ENCODE measurements at places on chromosomes 5 and 9. TPM values are rescaled to one million over a fixed set of nuclear protein-coding genes. Genes with fewer than 3 reads are reported as not detected.

Gene GPR150
- not detected for total RNA-seq

Gene ABO
- total RNA-seq, result 2.0 TPM

Gene IARS1
- total RNA-seq, result 46.4 TPM

Gene PRRC1
- 33.9 TPM for total RNA-seq

Gene SHOC1
- total RNA-seq, result not detected

Gene IFNA2
- not detected for total RNA-seq

Gene GRIN3A
- total RNA-seq, result 0.31 TPM

Gene GNA14
- 4.3 TPM for total RNA-seq

Gene PBX3
- 107 TPM for total RNA-seq

Gene CNTNAP3
- 11.7 TPM for total RNA-seq

Gene PARP8
- total RNA-seq, result 10.7 TPM

DNA sequence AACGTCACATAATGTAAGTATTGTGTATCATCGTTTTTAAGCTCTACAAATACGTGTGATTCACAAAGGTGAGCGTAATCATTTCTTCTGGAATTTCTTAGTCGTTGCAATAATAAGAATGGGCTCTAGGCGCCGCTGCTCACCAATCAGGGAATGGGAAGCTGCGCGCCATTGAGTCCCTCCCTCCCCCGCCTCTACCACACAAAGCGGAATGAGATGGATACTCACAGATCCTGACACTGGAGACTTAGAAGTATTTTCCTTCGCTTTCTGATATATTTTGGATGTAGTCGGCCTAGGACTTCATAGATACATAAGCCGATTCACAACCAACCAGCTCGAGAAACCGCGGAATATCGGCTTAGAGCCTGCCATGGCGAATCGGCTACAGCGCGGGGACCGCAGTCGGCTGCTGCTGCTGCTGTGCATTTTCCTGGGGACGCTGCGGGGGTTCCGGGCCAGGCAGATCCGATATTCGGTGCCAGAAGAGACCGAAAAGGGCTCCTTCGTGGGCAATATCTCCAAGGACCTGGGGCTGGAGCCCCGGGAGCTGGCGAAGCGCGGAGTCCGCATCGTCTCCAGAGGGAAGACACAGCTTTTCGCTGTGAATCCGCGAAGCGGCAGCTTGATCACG is at the start of gene PCDHGA11:
TSS of gene PCDHGA11 (plus strand) at position 197 of the 634 bp plus-strand sequence. CDS start at position 374, 177 bp downstream.
- no peak for DNase-seq

GRCh38 chr5:139263536-139263935 is 30.0 kb upstream of the MATR3 start:
- no peak for DNase-seq

DNA sequence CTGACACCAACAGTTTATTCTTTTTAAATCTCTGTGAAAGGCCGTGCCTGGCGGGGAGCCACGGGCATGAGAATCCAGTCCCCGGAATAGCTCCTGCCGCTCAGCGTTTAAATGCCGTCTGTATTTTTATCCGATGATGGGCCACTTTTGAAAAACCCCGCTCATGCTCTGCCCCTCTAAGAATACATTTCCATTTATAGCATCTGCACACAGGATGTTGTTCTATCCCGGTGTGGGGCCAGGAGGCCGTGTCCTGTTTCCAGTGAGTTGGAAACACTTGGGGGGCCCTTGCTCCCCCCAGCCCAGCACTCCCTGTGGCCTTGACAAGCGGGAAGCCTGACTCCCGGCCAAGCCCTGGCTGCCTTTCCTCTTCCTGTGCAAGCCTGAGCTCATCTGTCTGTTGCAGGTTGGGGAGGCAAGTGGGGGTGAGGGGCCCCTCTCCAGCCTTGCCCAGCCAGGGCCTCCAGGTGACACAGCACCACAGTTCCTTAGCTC is 39.0 kb downstream of the ERGIC1 start:
- peak; percentile 88 for DNase-seq

- no peak for DNase-seq
Measured at GRCh38 chr5:78162253-78162862, 132.1 kb downstream of the AP3B1 start.

- no peak for DNase-seq
Measured at GRCh38 chr5:10195301-10195700, 54.4 kb downstream of the ATPSCKMT start.

DNA sequence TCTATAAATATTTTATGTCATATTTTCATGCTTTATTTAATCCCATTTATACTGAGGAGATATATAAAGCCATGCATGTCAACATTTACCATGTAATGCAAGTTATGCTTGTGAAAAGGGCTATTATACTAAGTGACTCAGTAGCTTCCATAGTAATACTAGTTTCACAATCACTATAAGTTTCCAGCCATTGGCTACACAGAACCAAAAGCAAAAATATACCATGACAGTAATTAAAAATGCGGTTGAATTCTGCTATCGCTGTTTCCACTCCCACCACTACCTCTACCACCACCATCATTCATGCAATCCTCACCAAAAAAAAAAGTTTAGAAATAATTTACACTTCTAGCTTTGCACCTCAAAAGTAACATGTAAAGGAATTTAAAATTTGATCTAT is 60.2 kb downstream of the MLLT3 start:
- DNase-seq, result no peak

DNA sequence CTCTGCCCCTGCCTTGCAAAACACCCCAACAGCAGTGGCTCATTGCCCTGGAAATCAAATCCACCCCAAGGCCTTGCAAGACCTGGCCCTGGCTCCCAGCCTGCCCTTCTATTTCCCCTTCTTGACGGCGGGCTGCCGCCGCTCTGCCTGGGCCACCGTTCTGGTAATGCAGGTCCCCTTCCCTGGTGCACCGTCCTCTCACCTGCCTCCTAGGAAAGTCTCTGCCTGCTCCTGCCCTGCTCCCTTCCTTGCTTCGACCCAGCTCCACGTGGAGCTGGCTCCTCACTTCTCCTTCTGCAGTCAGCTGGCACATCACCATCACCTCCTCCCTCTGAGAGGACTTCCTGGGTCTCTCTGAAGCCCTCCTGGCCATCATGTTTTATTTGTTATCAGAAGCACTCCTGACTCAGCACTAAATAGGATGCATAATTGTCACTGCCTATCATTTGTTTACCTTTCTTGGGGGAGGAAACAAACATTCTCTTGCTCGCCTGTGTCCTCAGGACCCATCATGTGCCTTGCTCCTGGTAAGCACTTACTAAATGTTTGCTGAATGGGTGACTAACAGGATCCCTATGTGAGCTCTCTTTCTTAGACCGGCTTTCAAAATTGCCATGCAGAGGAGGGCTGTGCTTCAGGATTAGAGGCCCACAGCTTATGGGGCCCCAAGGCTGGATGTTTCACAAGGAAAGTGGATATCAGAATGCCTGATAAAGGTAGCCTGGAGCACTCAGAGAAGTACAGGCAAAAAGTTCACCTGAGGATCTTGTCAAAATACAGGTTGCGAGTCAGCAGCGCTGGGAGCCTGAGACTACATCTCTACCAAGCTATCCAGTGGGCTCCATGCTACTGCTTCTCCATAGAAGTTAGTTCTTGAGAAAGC is 19.6 kb upstream of the C5orf47 start:
- DNase-seq, result no peak

- DNase-seq, result no peak
Measured at GRCh38 chr5:123124859-123125595, 36.0 kb downstream of the PRDM6 start.

DNA sequence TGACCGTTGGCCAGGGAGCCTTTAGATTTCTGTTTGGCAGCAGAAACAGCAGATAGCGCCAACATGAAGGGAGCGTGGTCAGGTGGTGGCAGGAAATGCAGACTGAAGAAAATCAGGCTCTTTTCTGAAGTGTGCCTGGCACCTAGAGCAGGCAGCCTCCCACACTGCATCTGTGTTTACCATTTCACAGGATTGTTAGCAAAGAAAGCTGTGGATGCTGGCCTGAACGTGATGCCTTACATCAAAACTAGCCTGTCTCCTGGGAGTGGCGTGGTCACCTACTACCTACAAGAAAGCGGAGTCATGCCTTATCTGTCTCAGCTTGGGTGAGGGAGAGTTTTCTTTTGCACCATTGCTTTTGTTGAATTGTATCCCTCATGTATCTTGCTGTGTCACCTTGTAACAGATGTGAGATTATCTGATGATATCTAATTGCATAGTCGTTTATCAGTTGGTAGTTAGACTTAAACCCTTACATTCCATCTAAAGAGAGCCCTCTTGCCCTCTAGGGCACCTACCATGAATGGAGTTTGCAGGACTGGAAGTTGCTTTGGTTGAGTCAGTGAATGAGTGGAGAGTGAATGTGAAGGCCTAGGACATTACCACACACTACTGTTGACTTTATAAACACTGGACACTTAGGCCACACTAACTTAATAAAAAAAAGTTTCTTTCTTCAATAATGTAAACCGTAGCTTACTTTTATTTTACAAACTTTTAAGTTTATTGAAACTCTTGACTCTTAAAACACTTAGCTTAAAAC is 42.8 kb downstream of the ACO1 start:
- DNase-seq, result no peak

GRCh38 chr9:109974143-109974917 is 194.3 kb downstream of the PALM2AKAP2 start:
- DNase-seq, result no peak

GRCh38 chr9:37152365-37152764 is 32.0 kb downstream of the ZCCHC7 start:
- DNase-seq, result no peak

GRCh38 chr9:112873773-112874405 is 16.8 kb downstream of the SLC46A2 start:
- DNase-seq, result no peak

- no peak for DNase-seq
Measured at GRCh38 chr5:159458217-159458711, 128.0 kb upstream of the IL12B start.

DNA sequence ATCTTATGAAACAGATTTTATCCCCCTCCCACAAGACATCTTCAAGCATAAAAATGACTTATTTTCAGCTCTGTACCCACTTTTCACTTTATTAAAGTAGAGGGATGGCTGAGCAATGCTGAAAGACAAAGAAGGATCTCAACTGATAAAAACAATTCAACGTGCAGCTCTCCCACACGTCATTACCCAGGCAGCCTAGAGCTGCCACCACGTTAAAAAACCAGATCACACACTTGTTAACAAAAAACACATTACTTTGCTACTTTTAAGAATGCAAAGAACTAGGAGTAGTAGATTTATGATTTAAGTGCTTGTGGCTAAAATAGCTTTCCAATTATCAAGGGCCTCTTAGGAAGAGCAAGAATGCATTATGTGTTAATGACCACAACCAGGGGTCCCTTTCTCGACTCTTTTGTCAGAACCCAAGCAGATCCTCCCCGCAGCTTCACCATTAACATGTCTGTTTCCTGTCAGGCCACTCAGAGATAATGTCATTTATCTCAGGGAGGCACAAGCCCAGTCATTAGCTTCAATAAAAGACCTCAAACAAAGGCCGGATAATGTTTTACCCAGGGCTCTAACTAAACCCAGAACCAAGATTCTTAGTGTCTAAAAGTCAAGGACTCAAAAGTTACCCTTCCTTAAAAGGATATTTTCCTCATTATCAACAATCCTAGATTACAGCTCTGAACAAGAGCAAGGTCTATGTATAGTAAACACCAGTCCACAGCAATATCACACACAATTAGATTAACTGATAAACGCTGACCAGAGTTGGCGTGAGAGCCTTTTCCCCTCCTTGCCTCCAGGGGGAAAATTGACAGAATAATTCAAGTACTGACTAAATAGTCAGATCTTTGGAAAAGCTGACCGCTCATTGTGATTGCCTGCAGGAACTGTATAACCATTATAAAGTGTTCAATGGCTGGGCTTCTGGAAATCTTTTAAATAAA is 7.5 kb downstream of the ZNF608 start:
- no peak for DNase-seq

GRCh38 chr5:9063615-9064245 is 482.1 kb downstream of the SEMA5A start:
- DNase-seq, result no peak

GRCh38 chr5:36161361-36161760 is 9.4 kb downstream of the SKP2 start:
- no peak for DNase-seq

- no peak for DNase-seq
Measured at GRCh38 chr9:69798744-69799143, 21.9 kb upstream of the CFAP95 start.

DNA sequence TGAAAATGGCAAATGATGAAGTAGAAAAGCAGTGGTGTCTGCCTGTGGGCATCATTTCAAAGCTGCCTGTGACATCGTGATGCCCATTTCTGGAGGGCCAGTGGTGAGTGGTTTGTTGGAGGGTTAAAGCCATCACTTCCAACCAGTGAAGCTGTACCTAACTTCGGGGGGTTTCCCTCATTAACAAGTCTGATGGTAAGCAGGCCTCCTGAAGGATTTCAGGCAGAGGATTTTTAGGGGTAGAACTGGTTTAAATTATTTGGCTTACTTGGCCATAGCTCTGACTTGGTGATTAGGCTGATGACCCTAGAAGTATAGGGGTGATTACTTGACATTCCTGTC is 10.7 kb downstream of the TNFAIP8 start:
- DNase-seq, result no peak

DNA sequence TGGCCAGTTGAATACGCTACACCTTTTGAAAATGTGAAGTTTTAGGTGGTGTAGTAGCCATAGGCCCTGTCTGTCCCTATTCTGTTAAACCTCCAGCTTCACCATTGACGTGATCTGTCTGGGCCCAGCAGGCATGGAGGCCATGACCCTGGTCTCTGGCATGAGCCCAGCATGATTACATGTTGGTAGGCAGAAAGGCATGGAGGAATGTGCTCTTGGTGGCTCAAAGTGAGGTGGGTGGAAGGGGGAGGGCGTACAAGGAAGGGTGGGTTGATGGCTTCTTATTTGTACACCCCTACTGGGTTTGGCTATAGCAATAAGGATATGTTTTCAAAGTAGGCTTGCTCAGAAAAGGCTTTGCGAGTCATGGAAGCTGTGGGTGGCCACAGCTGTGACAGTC is 23.7 kb downstream of the RALGPS1 start:
- DNase-seq, result no peak

DNA sequence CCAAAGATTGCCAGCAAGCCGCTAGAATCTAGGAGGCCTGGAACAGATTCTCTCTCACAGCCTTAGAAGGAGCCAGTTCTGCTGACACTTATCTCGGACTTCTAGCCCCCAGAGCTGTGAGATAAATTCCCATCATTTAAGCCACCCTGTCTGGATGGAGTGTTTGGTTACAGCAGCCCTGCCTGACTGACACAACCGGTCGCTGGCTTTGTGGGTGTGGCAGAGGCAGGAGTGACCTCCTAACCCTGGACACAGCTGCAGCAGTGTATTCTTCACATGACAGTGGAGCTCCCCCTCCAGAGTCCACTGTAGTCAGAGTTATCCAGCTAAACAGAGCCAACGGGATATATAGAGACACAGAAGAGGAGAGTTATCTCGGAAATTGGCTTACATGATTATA is 21.2 kb upstream of the IL17B start:
- DNase-seq, result no peak
